Thoracic aorta (tissue), 2 donors: ENCODE measurements at places on chromosomes 4 and X. TPM values are rescaled to one million over a fixed set of nuclear protein-coding genes. Genes with fewer than 3 reads are reported as not detected.

LRCH2 gene
- total RNA-seq, result 5.4 TPM

GCNA gene
- total RNA-seq, result 5.1 TPM

PTCHD1 gene
- total RNA-seq, result 0.54 TPM

DNA sequence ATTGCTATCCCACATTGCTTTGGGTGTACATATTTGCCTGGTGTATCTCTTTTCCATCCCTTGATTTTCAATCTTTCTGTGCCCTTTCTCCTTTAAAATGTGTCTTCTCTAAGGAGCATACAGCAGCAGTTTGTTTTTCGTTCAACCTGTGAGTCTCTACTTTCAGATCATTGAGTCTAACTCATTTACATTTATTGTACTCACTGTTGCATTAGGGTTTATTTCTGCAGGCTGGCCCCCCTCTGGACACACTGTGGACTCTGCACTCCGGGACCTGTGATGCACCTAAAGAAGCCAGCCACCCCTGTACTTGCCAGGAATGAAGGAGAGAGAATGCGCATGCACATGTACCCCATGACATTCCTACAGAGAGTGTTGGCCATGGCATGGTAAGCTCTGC is 93.0 kb downstream of the FAM53A start:
- no peak for DNase-seq

- DNase-seq, result no peak
Measured at GRCh38 chrX:443536-444210, 57.0 kb upstream of the PPP2R3B start.

DNA sequence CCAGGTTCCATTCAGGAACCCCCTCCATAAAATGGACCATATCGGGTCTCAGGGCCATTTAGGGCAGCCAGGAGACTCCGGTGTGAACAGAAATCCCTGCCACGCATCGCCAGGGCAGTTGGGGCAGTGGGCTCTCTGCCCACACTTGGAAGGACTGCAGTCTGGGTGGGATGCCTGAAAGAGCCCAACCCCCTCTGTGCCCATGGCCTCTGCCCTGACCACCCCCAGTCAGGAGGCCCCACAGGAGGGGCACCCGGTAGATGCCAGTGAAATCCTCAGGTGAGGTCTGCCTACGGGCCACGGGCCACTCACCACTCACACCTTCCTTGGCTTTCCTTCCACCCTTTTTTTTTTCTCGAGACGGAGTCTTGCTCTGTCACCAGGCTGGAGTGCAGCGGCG is 4.8 kb downstream of the PRAF2 start:
- no peak for DNase-seq

- DNase-seq, result no peak
Measured at GRCh38 chr4:140372751-140373327, 607 bp upstream of the SCOC start.

- DNase-seq, result no peak
Measured at GRCh38 chr4:41619161-41619560, 81.2 kb downstream of the LIMCH1 start.
